Gastrocnemius medialis (tissue), 4 donors: ENCODE measurements at places on chromosomes 11 and 22. TPM values are rescaled to one million over a fixed set of nuclear protein-coding genes. Genes with fewer than 3 reads are reported as not detected.

AMOTL1 gene
- 242 TPM for total RNA-seq

TREH gene
- not detected for total RNA-seq

SLC25A22 gene
- total RNA-seq, result 1.0 TPM

DNA sequence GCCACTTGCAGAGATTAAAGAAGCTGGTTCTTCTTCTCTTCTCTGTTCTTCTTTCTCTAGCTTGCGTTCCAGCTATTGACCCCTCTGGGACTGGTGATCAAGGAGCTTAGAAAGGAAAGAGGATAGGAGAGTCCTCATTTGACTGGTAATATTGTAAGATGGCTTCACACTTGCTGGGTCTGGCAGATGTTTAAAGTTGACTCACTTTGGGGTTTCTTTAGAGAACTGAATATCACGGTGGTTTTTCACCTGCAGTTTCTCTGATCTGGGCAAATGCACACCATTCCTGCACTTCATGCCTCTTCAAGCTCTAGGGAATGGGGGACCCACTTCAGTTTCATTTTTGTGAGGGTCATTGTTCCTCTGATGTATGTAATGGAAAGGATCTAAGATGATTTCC is 41.8 kb upstream of the DEUP1 start:
- no peak for DNase-seq
- H3K4me3 ChIP-seq, result no peak overlapping the region
- H3K36me3 ChIP-seq, result no peaks in the 10 kb centered on the region
- H3K27ac ChIP-seq, result no peak overlapping the region
- no peaks in the 10 kb centered on the region for H3K27me3 ChIP-seq
- H3K4me1 ChIP-seq, result no peaks in the 10 kb centered on the region

DNA sequence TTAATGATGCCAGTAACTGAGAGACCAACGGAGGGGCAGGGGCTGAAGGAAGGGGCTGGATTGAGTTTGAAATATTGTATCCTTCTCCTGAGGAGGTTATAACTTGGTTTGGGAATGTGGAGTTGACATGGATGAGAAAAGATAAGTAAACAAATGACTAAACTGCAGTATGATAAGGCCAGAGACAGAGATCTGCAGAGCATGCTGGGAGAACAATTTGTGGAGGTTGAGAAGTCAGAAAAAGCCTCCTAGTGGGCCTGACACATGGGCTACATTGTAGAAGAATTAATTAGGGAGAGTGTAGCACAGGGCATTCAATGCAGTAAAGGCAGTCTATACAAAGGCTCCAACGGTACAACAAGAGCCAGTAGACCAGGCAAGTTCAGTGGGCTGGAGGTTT is 55.9 kb downstream of the SPON1 start:
- no peak for DNase-seq
- H3K4me1 ChIP-seq, result no peaks in the 10 kb centered on the region

DNA sequence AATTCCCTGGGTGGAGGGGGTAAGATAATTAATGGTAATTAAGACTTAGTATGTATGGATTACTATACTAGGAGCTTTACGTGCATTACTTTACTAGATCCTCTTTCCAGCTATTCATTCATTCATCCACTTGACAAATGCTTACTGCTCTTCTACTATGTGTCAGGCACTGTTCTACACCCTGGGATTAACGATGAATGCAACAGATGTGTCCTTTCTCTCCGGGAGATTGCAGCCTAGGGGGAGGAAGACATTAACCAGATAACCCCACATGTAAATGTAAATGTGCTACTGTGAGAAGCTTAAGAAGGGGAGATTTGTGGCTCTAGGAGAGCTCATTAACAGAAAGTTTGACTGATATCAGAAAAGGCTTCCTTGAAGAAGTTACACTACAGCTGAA is 1.7 kb downstream of the ANKK1 start:
- no peak for DNase-seq
- H3K4me3 ChIP-seq, result no peak overlapping the region
- no peaks in the 10 kb centered on the region for H3K36me3 ChIP-seq
- H3K27me3 ChIP-seq, result peaks cover 16% of the 10 kb centered on the region
- H3K4me1 ChIP-seq, result no peaks in the 10 kb centered on the region

- H3K36me3 ChIP-seq, result no peaks in the 10 kb centered on the region
- H3K27me3 ChIP-seq, result no peaks in the 10 kb centered on the region
- H3K4me3 ChIP-seq, result no peak overlapping the region
- peak; percentile 63 for DNase-seq
- H3K27ac ChIP-seq, result peak overlapping the region; percentile 66
Measured at GRCh38 chr11:19995145-19995544, 165.1 kb downstream of the DBX1 start.

DNA sequence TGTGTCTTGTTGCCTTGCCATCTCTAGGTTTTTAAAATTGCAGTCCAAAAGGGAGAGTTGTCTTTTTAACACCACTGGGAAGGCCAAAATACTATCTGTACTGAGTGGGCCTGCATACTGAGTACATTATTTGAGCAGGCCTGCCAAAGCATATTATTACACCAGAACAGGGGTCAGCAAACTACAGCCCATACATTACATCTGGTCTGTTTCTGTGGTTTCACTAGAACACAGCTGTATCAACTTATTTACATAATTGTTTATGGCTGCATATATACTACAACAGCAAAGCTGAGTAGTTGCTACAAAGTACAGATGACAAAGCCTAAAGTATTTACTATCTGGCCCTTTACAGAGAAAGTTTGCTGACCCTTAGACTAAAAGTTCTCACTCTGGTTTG is 74.0 kb downstream of the USP35 start:
- no peaks in the 10 kb centered on the region for H3K27me3 ChIP-seq
- H3K4me1 ChIP-seq, result peaks cover 9% of the 10 kb centered on the region
- H3K36me3 ChIP-seq, result no peaks in the 10 kb centered on the region
- H3K4me3 ChIP-seq, result no peak overlapping the region

GRCh38 chr22:20205964-20206708 is 55.3 kb upstream of the CCDC188 start:
- H3K4me3 ChIP-seq, result peak overlapping the region; percentile 44
- H3K4me1 ChIP-seq, result no peaks in the 10 kb centered on the region
- DNase-seq, result peak; percentile 11

DNA sequence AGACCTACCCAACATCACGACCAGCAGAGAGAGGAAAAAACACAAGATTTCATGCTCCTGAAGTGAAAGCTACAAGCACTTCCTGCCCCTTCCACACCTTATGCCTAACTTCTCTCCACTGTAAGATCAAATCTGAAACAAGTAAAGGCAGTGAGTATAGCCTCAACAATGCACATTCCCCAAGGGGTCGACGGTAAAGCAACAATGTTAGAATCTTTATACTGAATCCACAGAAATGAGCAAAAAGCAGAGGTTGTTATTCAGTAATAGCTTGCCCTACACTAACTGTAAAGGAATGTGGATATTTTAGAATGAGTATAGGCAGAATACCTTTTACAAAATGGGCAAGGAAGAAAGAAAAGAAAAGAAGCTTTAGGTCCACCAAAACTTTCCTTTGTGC is 15.6 kb downstream of the ARFGAP3 start:
- H3K4me1 ChIP-seq, result no peaks in the 10 kb centered on the region
- no peak overlapping the region for H3K27ac ChIP-seq
- H3K36me3 ChIP-seq, result no peaks in the 10 kb centered on the region
- DNase-seq, result no peak
- no peak overlapping the region for H3K4me3 ChIP-seq

- no peak overlapping the region for H3K27ac ChIP-seq
- H3K36me3 ChIP-seq, result no peaks in the 10 kb centered on the region
- peaks cover 23% of the 10 kb centered on the region for H3K4me1 ChIP-seq
- H3K4me3 ChIP-seq, result no peak overlapping the region
- no peak for DNase-seq
Measured at GRCh38 chr22:46931881-46932280, 169.4 kb downstream of the TBC1D22A start.

DNA sequence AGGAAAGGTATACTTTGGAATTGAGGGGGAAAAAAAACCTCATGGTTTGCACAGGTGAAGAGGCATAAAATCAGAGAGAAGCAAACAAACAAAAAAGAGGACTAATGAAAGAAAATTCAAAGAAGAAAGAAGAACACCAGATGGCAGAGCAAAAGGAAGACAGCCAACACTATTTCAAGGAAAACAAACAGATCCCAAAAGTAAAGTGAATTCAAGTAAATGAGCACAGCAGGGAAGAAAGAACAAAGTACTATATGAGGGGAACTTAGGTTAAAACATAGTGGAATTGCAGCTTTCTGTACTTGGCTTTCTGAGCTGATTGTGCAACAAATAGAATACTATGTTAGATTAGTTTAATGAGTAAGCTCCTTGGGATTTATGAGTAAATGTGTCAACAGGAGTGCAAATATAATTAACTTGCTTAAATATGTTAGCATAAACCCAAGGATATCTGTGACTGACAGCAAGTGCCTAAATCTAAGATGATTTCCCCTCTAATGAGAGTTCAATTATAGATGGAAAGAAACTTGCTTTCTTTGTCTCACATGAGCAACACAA is 404.6 kb upstream of the CNTN5 start:
- no peaks in the 10 kb centered on the region for H3K27me3 ChIP-seq
- H3K36me3 ChIP-seq, result no peaks in the 10 kb centered on the region
- H3K4me1 ChIP-seq, result no peaks in the 10 kb centered on the region
- DNase-seq, result no peak
- H3K27ac ChIP-seq, result no peak overlapping the region

DNA sequence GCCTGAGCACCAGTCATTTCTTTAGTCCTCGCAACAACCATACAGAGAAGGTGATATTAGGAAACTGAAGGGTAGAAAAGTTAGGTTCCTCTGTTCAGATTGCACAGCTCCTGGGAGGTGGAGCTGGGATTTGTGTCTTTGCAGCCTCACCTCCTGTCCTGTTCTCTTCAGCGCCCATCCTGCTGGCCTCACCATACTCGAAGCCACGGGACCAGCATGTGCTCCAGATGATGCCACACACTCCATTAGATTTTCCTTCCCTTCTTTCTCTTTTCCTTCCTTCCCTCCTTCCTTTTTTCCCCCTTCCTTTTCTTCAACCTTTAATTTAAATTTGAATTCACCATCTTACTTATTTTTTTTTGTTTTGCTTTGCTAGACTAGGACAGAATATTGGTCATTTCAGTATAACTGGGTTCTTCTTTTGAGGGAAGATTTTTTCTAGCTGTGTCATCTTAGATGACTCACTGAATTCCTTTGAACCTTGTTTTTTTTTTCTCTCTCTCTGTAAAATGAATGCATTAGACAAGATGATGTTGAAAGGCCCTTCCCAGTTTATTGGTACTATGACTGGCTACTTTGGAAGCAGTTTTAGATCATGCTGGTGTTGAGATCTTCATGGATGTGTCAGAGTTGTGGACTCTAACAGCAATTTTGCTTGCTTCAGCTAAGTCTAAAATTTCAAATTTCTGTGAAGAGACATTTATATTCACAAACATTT is 662.5 kb upstream of the TENM4 start:
- no peaks in the 10 kb centered on the region for H3K27me3 ChIP-seq
- no peak overlapping the region for H3K27ac ChIP-seq
- H3K4me3 ChIP-seq, result no peak overlapping the region
- DNase-seq, result no peak
- no peaks in the 10 kb centered on the region for H3K4me1 ChIP-seq

- no peak overlapping the region for H3K27ac ChIP-seq
- H3K4me3 ChIP-seq, result no peak overlapping the region
- H3K27me3 ChIP-seq, result no peaks in the 10 kb centered on the region
- no peaks in the 10 kb centered on the region for H3K36me3 ChIP-seq
- H3K4me1 ChIP-seq, result no peaks in the 10 kb centered on the region
Measured at GRCh38 chr22:30275625-30276024, 9.0 kb upstream of the OSM start.

- H3K4me3 ChIP-seq, result no peak overlapping the region
- no peaks in the 10 kb centered on the region for H3K36me3 ChIP-seq
Measured at GRCh38 chr11:70233511-70233934, 30.4 kb downstream of the FADD start.

DNA sequence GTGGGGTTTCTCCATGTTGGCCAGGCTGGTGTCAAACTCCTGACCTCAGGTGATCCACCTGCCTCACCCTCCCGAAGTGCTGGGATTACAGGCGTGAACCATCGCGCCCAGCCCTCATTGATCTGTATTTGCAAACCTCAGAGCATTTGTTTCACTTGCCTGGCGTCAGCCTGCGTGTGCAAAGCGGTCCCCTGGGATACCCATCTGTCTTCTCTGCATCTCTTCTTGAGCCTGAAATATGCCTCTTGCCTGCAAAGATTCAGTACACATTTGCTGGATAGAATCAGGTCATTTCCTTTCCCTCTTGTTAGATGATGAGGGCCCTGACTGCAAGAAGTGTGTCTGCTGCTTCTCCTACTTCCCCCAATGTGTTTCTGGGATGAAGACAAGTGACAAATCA is 1291.0 kb downstream of the TBC1D22A start:
- DNase-seq, result no peak
- no peaks in the 10 kb centered on the region for H3K27me3 ChIP-seq
- no peak overlapping the region for H3K4me3 ChIP-seq
- no peaks in the 10 kb centered on the region for H3K36me3 ChIP-seq
- H3K4me1 ChIP-seq, result no peaks in the 10 kb centered on the region

GRCh38 chr22:48905206-48905975 is 922.3 kb downstream of the BRD1 start:
- H3K27me3 ChIP-seq, result no peaks in the 10 kb centered on the region
- no peak overlapping the region for H3K4me3 ChIP-seq
- H3K4me1 ChIP-seq, result no peaks in the 10 kb centered on the region
- no peaks in the 10 kb centered on the region for H3K36me3 ChIP-seq
- DNase-seq, result no peak
- H3K27ac ChIP-seq, result no peak overlapping the region

DNA sequence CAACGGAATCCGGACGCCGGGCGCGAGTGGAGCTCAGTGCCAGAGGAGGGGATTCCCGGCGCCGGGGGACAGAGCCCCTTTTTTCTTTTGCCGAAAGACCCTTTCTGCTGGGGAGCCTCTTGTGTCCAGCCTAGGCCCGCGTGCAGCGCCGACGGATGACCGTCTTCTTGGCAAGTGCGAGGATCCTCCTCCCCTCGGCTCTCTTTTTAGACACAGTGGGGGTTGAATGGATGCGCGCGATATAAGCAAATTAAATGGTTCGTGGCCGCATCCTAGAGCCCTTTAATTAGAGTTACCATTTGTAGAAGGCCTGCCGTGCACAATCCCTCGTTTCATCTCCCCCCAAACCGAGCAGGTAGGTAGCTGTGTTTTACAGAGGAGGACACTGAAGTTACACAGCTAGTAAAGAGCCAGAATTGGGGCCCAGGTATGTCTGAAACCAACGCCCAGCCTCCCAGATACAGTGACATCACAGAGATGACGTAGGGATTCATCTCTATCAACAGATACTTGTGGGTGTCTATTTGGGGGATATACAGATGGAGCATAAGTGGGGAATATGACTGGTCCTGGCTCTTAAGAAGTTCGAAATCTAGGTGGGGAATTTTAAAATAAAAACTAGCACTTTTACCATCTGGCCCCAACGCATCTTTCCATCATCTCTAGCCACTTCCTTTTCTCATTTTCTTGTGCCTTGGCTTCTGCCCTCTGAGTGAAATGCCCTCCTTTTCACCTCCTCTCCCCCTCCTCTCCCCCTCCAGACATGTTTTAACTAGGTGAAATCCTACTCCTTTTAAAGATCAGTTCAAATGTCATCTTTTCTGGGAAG is 875 bp downstream of the TCP11L1 start:
- no peak for DNase-seq
- H3K4me1 ChIP-seq, result peaks cover 15% of the 10 kb centered on the region
- H3K4me3 ChIP-seq, result peak overlapping the region; percentile 86
- no peaks in the 10 kb centered on the region for H3K36me3 ChIP-seq
- no peaks in the 10 kb centered on the region for H3K27me3 ChIP-seq

- H3K27ac ChIP-seq, result no peak overlapping the region
- H3K36me3 ChIP-seq, result no peaks in the 10 kb centered on the region
- no peak for DNase-seq
Measured at GRCh38 chr11:83691451-83691950, 405.3 kb upstream of the CCDC90B start.
